ENCODE measurements at places on chromosomes 2 and 18.
A peak's percentile ranks its signal among the peaks of the same experiment; 100 is the strongest.

DNA sequence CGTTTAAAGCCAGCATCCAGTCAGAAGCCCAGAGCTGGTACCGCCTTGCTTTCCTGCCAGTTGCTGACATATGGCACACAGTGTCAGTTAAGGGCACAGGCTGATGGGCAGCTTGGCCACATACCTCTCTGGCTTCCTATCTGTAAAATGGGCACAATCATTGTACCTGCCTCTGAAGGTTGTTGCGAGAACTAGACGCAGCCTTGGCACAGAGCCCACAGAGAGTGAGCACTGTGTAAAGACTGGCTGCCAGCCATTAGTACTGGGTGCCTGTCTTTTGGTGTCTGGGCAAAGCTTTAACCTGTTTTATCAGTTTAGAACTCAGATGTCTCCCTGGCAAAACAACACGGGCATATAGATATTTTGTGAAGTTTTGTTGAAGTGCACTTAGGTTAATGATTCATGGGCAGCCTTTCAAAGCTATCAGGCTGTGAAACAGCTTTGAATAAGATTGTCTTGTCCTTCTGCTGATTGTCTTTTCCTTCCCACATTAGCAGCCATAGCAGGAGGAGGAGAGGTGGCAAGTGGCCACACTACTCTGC lies 269.5 kb downstream of the NEDD4L start:
- DNase-seq = peak; percentile 33

GRCh38 chr2:205270689-205271088 lies 411.6 kb upstream of the NRP2 start:
- DNase-seq = no peak

GRCh38 chr18:6566338-6566911 lies 151.7 kb upstream of the L3MBTL4 start:
- no peak for DNase-seq

DNA sequence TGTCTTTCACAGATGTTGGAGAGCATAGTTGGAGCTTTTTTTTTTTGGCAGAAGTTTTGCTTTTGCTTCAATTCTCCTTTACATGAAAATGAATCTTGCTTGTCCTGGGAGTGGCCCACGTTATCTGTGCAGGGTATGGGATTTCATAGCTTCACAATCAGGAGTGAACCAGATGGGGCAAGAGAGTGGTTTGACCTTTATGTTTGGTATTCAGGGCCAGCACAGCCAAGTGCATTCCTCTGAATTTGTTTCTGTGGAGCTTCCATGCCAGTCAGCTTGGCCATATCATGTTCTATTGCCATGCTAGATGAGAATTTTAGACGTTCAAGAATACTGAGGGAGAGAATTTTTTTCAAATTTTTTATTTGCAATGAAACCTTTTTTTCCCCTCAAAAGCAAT lies 116.6 kb downstream of the PRPF40A start:
- DNase-seq = no peak

- no peak for DNase-seq
Measured at GRCh38 chr2:213420828-213421385, 136.6 kb downstream of the SPAG16 start.

Measured in NCI-H1092 treated with DMSO at 0.1 percent for 48 hours (cell line).